ENCODE measurements at places on chromosomes 13 and 19.

- DNase-seq, result no peak
Observed at GRCh38 chr13:38661010-38661675, 25.7 kb upstream of the FREM2 start.

DNA sequence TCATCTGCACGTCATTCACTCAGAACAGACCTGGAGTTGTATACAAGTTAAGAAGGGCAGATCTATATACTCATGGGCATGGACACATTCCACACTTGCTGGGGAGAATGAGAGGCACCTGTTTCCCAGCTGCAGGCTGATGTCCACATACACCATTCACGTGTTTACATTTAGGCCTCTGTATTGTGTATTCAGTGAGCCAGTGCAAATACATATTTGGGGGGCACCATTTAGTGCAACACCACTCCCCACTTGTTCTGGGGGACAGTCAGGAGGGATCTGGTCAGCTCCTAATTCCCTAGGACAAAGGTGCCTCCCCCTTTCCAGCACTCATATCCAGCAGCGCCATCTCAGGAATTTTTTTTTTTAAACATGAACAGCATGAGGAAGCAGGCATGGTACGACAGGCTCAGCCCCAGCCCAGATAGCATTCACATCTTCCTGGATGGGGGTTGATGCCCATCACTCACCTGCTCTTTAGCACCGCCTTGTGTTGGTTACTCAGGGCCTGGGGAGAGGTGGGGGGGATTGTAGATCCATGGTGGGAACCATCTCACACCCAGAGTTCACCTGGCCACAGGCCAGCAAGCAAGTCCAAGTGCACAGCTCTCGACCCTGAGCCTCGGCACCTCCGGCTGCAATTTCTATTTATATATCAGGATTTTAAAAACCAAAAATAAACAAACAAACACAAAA, 56.9 kb upstream of the ZNF254 start:
- DNase-seq, result no peak

DNA sequence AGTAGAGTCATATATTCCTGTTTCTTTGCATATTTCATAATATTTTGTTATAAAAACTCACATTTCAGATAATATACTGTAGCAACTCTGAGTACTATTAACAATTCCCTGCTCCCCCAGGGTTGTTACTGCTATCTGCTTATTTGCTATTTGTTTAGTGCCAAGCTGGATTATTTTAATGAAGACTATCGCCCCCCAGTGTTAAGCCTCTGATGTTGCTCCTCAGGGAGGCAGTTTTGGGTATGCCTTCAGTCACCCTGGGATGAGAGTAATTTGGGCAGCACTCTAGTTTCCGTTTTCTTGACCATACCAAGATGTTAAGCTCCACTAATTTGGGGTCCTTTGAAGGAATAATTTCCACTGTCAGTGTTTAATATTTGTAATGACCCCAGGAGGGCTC, 46.0 kb downstream of the MICU2 start:
- no peak for DNase-seq

DNA sequence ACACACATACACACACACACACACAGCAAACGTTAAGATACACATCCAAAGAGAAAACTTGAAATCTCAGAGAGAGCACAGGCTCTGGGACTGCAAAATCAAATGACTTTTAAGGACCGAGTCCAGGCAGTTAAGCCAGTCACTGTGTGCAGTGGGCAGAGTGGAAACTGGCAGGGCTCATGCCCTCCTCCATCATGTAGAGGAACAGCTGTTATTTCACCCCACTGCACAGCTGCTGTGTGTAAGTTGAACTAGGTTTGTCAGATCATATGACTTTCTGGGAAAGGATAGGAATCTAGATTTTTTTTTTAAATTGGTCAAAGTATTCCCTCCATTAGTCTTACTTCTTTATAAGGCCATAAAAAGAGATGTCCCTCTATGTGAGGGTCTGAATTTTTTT, 1002.1 kb downstream of the UQCRFS1 start:
- no peak for DNase-seq

- no peak for DNase-seq
Observed at GRCh38 chr19:33724721-33725060, 72.0 kb upstream of the KCTD15 start.

GRCh38 chr13:62524061-62524460, 1108.4 kb upstream of the PCDH20 start:
- DNase-seq, result no peak

Data from left forelimb (tissue), 1 donor.